ENCODE measurements at places on chromosomes 11 and 22.

DNA sequence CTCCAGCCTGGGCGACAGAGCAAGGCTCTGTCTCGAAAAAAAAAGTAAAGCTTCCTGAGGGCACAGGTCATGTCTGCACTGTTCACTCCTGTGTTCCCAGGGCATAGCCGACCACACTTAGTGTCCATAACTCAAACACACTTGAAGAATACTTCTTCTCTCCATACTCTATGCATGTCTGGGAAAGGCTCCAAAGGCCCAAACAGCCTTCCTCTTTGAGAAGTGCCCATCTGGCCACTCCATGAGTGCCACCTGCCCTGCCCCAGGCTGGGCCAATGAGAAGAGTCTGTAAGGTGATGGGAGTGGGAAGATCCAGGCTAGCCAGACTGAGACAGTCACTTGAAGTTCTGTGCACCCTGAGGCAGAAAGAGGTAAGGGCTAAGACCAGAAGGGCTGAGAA lies 24.7 kb downstream of the DGCR2 start:
- no peak for DNase-seq

- DNase-seq: no peak
These were observed 74.1 kb upstream of the B3GAT1 start for GRCh38 chr11:134486106-134486505.

DNA sequence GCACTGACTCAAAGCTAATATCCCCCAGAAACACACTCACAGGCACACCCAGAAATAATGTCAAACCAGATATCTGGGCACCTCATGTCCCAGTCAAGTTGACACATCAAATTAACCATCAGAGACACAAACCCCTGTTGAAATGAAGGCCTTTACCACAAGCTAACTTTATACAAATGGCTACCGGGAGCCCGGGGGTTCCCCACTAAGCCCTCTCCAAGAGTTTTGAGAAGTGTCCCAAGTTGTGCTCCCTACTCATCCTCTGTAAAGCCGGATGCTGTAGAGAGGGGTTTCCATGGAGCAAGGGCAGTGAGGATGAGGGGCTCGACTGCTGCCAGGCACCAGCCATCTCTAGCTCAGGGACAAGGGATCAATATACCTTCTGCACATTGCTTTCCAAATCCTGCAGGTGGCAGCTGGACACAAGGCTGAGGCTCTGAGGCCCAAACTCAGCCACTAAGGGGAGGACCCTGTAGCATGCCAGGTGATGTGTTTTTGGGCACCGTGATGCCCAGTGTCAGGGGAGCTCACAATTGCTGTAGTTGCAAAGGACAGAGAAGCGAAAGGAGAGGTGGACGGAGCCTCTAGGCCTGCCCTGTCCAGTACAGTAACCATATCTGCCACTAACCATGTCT lies 145.7 kb downstream of the TTC17 start:
- peak; percentile 13 for DNase-seq

- no peak for DNase-seq
These were observed 207.1 kb upstream of the PLET1 start for GRCh38 chr11:112467721-112468120.

DNA sequence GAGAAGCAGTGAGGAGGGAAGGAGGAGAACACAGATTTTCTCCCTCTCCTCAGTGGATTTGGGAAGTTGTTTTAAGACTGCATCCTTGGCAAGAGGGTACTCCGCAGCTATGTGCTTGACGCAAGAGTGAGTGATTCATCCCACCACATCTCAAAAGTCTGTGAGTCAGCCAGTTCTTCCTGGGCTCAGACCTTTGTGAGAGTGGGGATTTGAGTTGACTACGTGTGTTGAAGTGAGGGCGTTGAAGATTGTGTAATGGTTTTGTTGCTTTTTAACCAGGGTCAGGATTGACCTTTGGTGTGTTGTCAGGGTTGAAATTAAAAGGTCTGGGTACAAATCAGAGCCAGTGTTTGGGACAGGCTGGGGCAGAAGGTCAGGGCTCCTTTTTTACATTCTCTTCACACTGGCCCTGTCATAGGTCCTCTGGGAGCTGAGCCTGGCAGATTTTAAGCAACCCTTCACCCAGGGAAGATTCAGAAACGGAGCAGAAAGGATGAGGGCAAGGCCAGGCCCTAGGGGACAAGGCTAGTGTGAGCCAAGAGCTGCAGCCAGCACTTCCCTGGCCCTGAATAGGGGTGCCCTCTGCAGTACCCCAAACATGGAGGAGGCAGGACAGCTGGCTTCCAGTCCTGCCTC lies 4.2 kb upstream of the C11orf86 start:
- DNase-seq: peak; percentile 100

- no peak for DNase-seq
These were observed 201.7 kb downstream of the ARHGAP42 start for GRCh38 chr11:100888836-100889235.

DNA sequence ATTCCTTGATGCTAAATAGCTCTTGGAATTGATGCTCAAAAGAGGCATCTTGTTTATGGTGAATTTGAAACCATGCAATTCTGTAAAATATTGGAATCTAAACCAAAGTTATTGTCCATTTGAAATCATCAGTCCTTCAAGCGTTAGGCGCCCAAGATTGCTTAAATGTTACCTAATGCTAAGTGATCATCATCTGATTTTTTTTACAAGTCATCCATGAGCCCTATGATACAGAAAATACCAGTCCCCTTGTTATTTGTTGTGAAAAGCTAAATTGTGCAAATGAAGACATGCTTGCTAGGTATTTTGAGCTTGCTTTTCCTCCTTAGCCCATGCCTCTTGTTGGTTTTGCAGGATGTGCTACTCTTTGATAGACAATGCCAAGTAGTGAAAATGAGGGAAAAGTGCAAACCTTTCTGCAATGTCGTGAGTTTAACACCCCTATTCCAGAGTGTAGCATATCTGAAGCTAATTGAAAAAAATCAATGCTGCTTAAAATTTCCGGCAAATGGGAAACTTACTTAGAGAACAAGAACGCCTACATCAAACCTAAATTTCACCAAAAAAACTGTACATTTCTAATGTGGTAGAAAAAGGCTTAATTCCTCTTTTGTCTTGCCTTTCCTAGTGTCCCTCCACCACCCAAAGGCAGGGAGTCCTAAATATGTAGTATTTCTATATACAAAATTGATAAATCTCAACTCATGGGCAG lies 1.9 kb downstream of the GRK3 start:
- no peak for DNase-seq

DNA sequence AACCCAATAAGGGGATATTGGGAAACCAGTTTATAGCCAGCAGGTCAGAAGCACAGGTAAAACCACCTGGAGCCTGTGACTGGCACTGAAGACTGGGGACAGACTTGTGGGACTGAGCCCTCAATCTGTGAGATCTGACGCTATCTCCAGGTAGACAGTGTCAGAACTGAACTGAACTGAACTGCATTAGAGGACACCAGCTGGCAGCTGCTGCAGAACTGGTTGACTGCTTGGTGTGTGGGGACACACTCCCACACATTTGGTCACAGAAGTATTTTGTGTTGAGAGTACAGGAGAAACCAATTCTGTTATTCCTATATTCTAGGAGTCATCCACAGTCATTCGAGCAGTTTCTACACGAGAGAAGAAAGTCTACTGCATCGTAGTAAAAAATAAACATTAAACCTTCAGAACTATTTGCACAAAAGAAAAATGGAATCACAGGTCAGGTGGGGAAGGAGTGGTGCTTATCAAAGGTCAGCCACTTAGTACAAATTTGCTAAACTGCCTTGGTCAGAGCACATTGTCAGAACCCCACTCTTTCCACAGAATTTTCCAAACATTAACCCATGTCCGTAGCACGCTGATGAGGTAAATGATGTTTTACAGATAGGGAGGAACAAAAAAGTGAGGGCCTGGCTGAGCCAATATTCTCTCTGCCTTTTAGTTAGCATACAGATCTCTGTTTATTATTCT lies 77.2 kb downstream of the SIK3 start:
- DNase-seq: no peak

DNA sequence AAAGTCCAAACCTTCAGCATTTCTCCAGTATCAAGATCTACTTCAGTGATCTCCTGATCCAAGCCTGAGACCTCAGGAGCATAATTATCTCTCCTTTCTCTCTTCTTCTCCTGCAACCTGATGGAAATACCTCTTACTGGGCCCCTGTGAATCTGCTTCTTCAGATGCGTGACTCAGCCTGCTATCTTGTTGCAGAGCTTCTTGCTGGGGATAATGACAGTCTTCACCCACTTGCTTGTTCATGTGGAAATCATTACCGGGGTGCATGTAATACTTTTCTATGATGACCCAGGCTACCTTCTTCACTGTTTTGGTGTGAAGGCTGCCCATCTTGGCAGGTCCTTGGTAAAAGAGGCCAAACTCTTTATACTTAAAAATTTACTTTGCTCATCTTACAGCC lies 140.0 kb upstream of the POU2AF2 start:
- peak; percentile 69 for DNase-seq

DNA sequence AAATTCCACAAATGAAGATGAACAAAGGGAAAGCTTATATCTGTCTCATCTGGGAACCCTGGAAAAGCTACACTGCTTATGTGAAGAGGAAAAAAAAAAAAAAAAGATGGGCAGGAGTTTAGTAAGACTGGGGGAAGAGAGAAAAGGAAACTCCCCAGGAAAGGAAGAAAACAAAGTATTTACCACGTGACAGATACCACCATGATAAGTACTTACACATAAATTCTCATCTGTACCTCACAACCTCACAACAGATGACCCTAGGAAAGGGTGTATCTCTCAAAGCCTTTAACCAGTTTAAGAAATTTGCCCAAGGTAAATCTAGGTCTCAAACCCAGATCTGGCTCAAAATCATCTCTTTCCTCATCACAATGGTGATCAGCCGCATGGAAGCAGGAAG lies 77.1 kb downstream of the GAB2 start:
- DNase-seq: no peak

DNA sequence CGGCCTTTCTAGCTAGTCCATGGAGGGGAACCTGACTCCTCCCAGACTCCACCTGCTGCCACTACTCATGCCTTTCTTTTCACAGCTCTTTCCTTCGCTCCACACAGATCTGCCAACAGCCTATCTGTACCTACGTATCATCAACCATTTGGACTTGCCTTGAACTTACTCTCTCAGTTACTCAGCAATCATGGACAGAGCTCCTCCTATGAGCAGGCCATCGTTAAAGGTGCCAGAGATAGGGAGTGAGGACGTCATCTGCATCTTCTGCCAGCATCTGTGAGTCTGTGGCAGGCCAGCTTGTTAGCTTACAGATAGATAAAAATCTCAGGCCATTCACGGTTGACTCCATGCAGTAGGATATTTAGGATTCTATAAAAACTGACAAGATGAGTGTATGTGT lies 162.9 kb upstream of the ZBED5 start:
- peak; percentile 26 for DNase-seq

- no peak for DNase-seq
These were observed 52.0 kb downstream of the NRXN2 start for GRCh38 chr11:64670975-64671374.

GRCh38 chr11:43567396-43567975 lies 113.1 kb upstream of the HSD17B12 start:
- DNase-seq: peak; percentile 56

- no peak for DNase-seq
These were observed 13.9 kb downstream of the STX3 start for GRCh38 chr11:59769111-59769510.

- no peak for DNase-seq
These were observed 20.0 kb downstream of the LDLRAD3 start for GRCh38 chr11:35963911-35964310.
